Kidney (tissue), 22 donors: ENCODE measurements at places on chromosomes 7 and 10. TPM values are rescaled to one million over a fixed set of nuclear protein-coding genes. Genes with fewer than 3 reads are reported as not detected.

GRCh38 chr10:117677239-117677638 lies 134.7 kb downstream of the EMX2 start:
- no peak overlapping the region for H3K4me3 ChIP-seq
- no peaks in the 10 kb centered on the region for H3K36me3 ChIP-seq
- no peaks in the 10 kb centered on the region for H3K4me1 ChIP-seq

GRCh38 chr10:122571892-122572291 lies 11.3 kb downstream of the DMBT1 start:
- no peaks in the 10 kb centered on the region for H3K27me3 ChIP-seq
- no peak overlapping the region for H3K4me3 ChIP-seq
- H3K4me1 ChIP-seq: no peaks in the 10 kb centered on the region
- DNase-seq: no peak
- no peak overlapping the region for H3K27ac ChIP-seq
- H3K36me3 ChIP-seq: no peaks in the 10 kb centered on the region

DNA sequence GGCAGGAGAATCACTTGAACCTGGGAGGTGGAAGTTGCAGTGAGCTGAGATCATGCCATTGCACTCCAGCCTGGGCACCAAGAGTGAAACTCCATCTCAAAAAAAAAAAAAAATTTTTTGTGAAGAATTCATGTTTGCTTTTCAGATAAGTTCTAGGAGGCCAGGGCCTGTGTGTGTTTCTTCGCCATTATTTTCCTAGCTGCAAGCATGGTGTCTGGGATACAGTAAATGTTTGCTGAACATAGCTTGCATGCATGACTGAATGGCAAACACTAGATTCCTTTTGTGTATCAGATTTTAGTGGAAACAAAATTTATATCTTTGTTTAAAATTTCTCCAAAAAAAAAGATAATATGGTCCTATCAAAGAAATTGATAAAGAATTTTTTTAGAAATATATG lies 9.7 kb upstream of the MACC1 start:
- no peaks in the 10 kb centered on the region for H3K36me3 ChIP-seq
- H3K4me1 ChIP-seq: no peaks in the 10 kb centered on the region
- no peaks in the 10 kb centered on the region for H3K27me3 ChIP-seq
- no peak overlapping the region for H3K4me3 ChIP-seq
- DNase-seq: no peak
- H3K27ac ChIP-seq: no peak overlapping the region

Gene PALD1
- 14.4 TPM for total RNA-seq
